ENCODE measurements at places on chromosomes 2 and 18.

- DNase-seq, result no peak
Observed at GRCh38 chr2:14910654-14911053, 278.1 kb downstream of the LRATD1 start.

GRCh38 chr2:219186754-219187456, 8.8 kb downstream of the RETREG2 start:
- no peak for DNase-seq

DNA sequence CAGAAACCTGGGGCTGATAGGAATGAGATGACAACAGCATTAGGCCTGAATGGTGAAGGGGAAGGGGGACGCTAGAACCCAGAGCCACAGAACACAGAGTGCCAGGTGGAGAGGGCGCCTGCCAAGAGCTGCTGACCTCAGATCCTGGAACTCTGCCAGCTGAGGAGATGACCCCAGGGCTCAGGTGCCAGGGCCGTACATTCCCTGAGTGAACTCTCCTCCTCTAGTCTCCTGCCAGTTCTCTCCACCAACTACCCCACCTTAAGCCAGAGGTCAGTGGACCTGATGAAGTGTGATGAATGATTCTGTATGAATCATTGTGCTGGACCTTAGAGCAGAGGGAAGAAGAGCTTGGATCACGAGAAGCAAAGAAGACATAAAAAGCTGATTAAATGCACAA, 1582.2 kb upstream of the ACVR2A start:
- DNase-seq, result no peak

DNA sequence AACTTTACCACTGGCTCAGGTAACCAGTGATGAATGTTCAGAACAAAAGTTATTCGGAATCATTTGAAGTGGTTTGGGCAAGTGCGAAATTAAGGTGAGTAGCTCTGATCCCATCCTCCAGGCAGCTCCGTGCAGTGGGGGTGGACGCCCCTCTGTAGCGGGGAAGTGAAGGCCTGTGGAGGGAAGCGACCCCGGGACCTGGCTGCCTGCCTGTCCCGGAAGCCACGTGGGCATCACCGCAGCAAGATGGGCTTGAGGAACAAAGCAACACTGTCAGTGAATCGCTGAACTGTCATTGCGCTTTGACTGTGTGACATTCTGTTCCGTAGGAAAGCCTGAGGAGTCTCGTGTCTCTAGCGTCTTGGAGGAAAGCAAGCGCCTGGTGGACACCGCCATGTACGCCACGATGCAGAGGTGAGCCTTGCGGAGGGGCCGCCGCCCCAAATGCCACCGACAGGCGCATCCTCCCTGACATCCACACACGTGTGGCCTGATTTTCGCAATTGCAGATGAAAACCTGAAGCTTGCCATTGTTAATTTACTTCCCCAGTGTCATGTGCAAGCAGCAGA, 9.5 kb downstream of the TPO start:
- no peak for DNase-seq

DNA sequence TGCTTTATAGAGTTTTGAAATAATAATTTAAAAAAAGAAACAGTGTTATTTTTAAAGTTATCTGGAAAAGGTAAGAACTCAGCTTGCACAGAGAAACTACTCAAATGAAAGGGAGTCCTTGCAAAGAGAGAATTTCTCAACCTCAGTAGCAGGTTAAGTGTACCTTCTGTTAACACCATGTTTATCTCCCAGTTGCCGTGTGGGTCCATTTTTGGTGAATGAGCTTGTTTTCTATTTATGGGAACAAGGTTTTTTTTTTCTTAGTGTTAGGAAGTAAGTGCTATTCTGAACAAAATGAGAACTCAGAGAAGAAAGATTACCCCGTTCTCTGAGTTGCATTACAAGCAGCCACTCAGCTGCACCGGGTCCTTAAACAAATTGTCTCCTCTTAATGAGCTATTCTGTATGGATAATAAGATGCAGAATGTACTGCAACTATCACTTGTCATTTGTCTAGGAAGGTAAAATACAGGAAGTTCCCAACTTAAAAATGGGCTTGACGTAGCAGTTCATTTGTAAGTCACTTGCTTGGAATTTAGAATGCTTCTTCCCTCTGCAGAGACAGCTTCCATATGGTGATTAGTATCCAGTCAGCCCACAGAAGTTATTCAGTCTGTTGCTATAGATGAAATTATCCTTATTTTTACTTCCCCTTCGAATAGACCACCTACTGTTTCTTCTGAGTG, 74.9 kb downstream of the LTBP1 start:
- no peak for DNase-seq

Measured in NCI-H1105 (cell line).